Activated naive CD4-positive, alpha-beta T cell treated with Interleukin-2 at 50 U/mL for 16 hours (primary cell): ENCODE measurements at places on chromosomes 1 and 21.

DNA sequence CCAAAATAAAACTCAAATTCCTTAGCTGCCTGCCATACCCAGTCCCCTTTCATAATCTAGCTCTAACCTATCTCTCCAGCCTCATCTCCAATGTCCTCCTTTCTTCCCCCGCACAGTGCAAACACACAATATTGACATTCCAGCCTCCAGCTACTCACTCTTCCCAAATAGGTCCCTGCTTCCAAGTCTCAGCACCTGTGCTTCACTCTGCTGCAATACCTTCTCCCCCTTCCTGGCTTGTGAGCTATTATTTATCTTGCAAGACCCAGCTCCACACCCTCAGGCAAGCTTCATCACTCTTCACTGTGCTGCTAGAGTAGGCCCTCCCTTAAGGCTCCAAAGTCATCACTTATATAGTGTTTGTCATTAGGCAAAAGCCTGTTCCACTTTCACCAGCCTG is 9.7 kb downstream of the PLPP3 start:
- no peak for DNase-seq

- peak; percentile 6 for DNase-seq
Measured at GRCh38 chr1:21814241-21814918, 2.3 kb downstream of the LDLRAD2 start.

GRCh38 chr1:207910591-207911354 is at the start of gene CD34:
TSS of gene CD34 (minus strand) at chr1:207911125. CDS start at chr1:207911080, 45 bp downstream.
- peak; percentile 3 for DNase-seq

DNA sequence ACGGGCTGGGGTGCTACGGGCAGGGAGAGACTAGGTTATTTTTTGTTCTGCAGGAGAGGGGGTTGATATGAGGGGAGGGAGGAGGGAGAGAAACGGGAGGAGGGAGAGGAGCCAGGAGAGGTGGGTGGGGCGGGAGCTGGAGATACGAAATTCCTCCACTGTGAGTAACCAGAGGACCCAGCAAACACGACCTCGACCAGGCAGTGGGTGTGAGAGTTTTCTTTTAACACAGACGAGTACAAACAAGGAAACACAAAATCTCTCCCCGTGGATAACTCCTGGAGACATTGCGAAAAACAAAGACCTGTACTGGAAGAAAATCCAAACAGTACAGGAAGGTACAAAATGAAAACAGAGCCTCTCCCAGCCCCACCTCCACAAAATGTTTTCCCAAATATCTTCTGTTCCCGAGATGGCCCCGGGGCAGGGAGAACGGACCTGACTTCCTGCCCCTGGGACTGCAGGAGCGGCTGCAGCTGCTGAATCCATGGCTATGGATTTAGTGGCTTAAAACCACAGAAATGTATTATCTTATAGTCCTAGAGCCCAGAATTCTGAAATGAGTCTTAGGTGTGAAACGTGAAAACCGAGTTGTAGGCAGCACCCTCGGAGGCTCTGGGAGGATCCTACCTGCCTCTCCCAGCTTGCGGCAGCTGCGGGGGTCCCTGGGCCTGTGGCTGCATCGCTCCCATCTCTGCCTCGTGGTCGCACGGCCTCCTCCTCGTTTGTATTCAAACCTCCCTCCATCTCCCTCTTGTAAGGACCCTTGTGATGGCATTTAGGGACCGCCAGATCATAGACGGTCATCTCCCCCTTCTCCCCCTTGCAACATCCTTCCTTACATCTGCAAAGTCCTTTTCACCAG is 82.2 kb downstream of the RIPK4 start:
- DNase-seq: no peak

- DNase-seq: peak; percentile 48
Measured at GRCh38 chr1:226690460-226690982, 48.6 kb downstream of the ITPKB start.

DNA sequence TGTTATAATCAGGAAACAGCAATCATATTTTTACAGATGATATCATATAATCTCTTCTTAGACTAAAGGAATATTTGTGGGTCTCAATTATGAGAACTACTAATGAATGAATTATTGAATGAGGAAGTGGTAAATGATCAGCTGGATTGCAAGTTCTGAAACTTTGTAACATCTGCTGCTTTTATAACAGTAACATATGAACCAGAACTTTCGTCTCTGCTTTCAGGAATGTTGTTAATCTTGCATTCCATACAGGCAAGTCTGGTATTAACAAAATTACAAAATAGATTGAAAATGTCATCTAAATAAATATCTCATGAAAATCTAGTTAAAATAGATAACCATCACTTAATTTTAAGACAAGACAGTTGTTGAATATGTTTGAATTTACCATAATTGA is 110.5 kb upstream of the COL11A1 start:
- no peak for DNase-seq

- DNase-seq: no peak
Measured at GRCh38 chr1:170791941-170792340, 128.0 kb downstream of the PRRX1 start.

GRCh38 chr1:245807954-245808719 is 653.4 kb downstream of the KIF26B start:
- no peak for DNase-seq

- DNase-seq: no peak
Measured at GRCh38 chr1:203592730-203593129, 33.9 kb upstream of the ATP2B4 start.

DNA sequence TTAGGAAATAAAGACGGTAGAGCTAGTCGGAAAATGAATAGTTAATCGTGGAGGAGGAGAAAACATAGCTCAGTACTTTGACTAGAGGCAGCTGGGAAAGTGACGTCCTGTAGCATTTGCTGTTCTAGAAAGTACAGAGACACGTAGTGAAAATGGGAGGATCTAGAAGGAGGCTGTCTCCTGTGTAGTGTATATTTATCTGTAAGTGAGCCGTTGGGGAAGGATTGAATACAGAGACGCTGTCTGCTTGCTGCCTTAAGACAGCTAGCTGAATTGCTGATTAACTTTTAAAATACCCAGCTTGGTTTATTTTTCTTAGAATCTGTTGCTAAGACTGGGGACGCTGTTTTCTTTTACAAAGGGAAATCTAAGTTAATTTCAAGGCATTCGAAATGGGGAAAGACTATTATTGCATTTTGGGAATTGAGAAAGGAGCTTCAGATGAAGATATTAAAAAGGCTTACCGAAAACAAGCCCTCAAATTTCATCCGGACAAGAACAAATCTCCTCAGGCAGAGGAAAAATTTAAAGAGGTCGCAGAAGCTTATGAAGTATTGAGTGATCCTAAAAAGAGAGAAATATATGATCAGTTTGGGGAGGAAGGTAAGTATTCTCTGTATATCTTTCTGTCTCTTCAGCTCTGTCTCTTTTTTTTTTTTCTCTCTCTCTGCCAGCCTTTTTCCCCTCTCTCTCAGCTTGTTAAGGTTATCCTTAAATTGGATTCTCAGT is at the start of gene DNAJB4:
DNAJB4 (plus strand) TSS at position 221 of the 729 bp plus-strand sequence; CDS start at position 393, 172 bp downstream.
- peak; percentile 52 for DNase-seq

DNA sequence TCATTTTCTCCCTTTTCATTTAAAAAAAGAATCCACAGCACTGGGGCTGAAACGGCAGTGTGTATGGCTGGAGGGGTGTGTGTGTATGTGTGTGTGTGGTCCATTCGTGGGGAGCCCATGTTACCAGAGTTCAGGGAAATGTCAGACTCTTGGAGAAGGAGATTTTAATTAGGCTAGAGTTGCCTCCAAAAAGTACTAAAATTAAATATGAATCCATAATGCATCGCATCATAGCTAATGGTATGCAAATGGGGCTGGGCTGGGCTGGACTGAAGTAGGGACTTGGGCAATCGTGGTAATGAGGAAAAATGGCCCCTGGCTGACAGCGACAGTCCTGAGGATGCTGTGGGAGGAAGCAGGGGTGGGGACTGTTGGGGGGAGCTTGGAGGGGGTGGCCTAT is 24.8 kb downstream of the GRIK3 start:
- no peak for DNase-seq

DNA sequence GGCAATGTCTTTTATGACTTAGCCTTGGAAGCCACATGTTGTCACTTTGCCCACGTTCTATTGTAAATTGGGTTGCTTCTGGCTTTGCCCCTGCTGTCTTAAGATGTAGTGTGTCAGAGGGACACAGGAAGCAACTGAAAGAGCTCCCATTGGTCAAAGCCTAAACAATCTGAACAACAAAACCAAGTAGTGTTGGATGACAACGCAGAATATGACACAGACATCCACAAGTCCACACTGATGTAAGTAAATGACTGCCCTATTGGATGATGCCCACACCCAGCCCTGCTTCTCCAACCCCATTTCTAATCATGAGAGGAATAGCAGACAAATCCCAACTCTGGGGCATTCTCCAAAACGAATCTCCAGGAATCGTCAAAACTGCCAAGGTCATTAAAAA is 50.7 kb downstream of the ELF3 start:
- no peak for DNase-seq

GRCh38 chr21:24727803-24728440 is 879.4 kb downstream of the MRPL39 start:
- DNase-seq: no peak

DNA sequence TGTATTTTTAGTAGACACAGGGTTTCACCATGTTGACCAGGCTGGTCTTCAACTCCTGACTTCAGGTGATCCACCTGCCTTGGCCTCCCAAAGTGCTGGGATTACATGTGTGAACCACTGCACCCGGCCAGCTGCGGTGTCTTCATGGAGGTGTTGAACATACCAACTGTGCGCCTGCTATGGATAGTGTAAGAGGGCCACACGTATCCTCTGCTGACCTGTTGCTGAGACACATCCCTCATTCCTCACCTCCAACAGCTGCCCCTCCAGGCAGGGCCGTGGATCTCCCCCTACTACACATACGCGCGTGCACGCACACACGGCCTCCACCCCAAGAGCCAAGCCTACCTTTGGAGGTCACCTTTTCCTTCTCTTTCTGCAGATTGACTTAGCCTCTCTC is 48.0 kb upstream of the PARP1 start:
- no peak for DNase-seq

DNA sequence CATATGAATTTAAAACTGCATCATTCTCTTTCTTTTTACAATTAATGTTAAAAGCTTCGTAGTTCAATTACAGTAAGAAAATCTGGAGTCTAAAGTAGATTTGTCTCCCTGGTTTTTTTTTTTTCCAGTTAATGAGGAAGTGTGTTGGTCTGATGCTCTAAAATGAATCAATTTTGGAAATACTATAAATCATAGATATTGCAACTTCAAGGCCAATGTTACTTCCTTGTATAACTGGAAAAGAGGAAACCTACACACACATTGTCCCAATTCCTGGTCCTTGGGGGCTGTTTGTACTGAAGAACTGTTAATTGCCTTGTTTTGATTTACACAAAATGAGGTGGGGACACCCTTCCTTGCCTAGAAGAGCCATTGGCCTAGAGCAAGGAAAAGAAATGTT is 107.2 kb downstream of the RGS2 start:
- DNase-seq: no peak

DNA sequence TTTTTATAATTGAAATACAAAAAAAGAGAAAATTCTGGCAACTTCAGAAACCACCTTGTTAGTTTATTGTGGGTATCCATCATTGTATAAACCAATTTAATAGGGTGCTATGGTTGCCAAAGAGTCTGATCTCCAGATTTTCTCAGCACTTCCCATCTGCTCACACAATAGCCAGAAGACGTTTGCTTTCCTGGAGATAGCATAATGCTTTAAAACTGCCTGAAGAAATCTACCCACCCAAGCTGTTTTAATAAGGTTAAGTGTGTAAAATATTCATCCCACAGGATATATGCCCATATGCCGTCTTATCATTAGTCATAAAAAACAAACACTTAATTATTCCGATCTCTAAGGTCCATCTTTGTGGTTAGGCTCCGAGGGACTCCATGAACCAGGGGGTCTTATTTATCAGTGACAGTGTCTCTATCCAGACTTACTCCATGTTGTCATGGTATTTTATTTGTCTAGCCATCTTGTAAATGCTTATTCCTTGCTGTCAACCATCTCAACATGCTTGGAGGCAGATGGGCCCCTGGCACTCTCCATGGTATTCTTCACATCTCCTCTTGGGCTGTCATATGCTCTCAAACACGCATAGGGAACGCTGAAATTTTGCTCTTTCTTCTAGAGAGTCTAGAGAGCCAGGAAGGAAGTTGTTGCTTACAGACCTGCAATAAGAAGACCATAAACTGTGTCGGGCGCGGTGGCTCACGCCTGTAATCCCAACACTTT is 58.5 kb downstream of the MAP10 start:
- no peak for DNase-seq

- DNase-seq: no peak
Measured at GRCh38 chr1:227353186-227353585, 34.9 kb upstream of the CDC42BPA start.

GRCh38 chr1:78619803-78620579 is at the start of gene IFI44L:
TSS of gene IFI44L (plus strand) at chr1:78620448. CDS start at chr1:78627916, 7,468 bp downstream.
- peak; percentile 69 for DNase-seq

GRCh38 chr1:2556277-2556677 is at the start of gene TNFRSF14:
TSS of gene TNFRSF14 (plus strand) at chr1:2556371. CDS start at chr1:2556665, 294 bp downstream.
- peak; percentile 78 for DNase-seq

- no peak for DNase-seq
Measured at GRCh38 chr1:152313970-152314369, 11.1 kb downstream of the FLG start.

DNA sequence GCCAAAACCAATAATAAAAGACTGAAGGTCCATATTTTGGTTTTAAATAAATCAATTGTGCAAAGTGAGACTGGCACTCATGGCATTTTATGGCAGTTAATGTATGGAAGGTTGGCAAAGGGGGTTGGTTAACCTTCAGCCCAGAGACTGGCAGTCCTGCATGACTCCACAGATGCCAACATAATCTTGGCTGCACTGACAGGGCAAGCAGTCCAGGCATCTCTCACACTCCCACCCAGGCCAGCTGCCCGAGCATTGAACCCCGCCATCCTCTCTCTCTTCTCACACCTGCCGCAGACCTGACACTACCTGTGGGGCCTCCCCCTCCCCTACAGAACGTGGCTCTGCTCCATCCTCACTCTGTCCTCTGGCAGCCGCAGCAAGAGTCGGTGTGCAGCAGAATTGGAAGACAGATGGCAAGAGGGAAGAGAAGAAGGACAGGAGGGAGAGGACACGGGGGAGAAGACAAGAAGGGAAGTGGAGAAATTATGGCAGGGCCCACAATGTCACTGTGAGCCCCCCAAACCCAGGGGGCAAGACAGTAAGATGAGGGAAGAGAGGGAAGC is 43.7 kb downstream of the ITPKB start:
- DNase-seq: no peak

- DNase-seq: no peak
Measured at GRCh38 chr21:37792046-37792445, 124.2 kb downstream of the KCNJ6 start.

DNA sequence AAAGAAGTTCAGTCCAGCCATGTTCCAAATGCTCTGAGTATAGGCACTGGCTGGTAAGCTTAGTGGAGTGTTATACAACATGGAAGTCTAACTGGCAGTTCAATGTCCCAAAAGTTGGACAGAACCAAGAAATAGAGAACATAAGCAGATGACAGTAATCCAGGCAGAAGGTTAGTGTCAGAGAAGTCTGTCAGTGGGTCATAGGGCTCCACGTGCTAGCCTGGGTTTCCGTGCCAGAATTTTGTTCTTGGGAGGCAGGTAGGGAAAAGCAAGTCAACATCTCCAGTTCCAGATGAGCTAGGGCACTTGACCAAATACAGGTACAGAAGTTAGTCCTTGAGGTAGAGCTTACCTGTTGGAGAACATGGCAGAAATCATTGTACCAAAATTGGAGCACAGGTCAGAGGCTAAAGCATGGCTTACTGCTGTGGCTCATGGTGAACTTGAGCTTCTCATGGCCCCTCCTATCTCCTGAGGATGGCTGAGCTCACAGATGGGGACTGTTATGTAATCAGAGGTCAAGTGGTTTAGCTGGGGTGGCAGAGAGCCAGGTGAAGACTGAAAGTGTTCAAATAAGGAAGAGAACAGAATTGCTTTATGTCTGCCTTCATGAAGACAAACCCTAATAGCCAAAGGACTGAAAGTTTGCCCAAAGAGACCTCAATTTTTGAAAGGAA is 170.8 kb downstream of the NFIA start:
- DNase-seq: no peak
